ENCODE measurements at places on chromosomes 2 and 18.

DNA sequence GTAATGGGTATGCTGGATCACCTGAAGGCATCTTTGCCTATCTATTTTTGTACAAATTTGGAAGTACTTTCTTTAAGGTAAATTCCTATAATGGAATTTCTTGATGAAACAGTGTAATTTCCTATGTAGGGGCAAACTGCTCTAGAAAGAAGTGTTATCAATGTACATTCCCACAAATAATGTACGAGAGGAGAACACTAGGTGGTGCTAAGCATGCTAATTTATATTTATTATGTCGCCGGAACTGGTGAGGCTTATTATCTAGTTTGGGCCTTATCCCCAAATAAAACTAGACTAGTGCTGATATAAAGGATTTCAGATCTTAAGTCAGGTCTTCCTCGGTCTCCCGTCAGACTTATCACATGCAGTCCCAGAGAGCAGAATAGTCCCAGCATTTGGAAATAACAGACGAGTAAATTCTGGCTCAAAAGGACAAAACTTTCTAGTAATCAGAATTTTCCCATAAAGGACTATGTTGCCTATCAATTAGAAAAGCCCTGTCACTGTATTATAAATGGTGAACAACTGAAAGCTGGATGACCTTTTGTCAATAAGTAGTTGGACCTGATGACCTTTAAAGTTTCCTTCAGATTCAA, 86.9 kb upstream of the RBBP8 start:
- no peak for DNase-seq

GRCh38 chr2:130829015-130829414, 7.7 kb upstream of the ARHGEF4 start:
- DNase-seq = no peak

DNA sequence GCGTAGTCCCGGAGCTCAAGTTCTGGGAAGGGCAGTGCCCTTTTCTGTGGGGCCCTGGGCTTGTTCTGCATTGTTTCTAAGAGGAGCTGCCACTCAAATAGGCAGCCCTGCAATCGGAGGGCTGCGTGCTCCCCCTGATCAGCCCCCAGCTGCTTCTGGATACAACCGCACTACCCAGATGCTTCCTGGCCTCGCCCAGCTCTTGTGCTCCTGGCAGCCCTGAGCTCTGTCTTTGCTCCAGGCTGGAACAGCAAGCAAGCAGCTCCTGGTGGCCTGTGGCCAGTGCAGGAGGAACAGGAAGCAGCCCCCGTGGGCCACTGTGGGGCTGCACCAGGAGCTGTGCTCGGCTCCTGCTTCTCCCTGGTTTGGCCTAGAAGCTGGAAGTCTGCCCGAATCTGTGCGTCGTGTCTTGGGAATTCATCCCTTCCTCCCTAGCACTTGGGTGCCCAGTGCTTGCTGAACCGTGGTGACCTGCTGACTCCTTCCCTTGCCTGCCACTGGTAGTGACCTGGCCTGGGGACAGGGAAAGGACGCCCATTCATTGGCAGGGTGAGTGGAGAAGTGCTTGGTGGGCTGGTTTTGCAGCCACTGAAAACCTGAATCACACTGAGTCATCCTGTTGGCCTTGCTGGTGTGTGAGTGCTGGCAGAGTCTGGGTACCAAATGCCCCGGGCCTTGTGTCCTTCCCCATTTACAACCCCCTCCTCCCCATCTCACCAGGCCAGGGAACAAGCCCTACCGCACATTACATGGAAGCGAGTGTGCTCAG, 27.3 kb upstream of the NTSR2 start:
- no peak for DNase-seq

DNA sequence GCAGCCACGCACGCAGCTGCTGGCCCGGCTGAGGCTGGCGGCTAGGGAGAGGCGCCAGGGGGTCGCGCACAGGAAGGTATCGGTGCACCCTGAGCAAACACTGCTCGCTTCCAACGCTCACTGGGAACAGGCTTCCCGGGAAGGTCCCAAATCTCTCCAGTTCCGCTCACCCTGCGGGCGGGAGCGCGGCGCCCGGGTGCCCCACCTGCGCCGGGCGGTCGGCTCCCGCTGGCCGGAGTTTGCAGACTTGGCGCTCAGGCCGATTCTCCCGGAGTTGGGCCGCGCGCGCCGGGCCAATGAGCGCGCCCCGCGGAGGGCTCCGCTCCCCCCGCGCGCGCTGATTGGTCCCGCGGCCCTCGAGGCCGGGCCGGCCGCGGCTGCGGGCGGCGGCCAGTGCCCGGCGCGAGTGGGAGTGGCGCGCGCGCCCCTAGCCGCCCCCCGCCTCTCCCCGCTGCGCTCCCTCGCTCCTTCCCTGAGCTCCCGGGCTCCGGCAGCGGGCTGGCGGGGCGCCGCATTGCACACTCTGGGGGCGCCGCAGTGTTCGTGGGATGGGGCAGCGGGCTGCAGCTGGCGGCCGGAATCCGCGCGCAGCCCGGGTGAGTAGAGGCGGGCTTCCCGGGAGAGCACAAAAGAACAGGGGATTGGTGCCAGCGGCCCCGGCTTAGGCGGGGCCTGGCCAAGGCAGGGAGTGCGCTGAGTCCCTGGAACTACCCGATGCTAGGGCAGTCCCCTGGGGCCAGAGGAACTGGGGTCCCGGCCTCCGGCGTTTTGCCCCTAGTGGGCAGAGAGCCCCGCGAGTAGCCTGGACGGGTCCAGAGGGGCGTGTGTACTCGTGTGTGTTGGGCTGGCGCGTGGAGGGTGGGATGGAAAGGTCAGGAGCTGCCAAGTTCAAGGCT, at the start of gene LYPD6:
TSS of gene LYPD6 (plus strand) at position 461 of the 896 bp plus-strand sequence. CDS start 107,122 bp downstream, outside the sequence.
- DNase-seq = no peak

- DNase-seq = no peak
Measured at GRCh38 chr2:218645126-218645525, 14.3 kb downstream of the ZNF142 start.

DNA sequence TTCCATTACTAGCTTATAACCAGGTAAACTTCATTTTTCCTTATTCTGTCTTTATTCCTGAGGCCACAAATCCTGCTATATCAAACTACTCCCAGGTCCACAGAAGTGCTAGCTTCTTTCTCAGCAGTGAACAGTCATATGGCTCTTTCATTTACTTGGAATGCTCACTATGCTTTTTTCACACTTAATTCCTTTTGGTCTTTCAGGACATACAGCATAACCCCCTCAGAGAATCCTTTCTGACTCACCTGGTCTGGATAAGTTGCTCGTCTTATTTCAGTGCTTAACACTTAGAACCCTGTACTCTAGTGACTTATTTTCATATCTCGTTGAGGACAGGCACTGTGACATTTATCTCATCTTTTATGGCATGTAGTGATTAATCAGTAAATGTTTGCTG, 325.0 kb upstream of the UBE2E3 start:
- DNase-seq = no peak

- no peak for DNase-seq
Measured at GRCh38 chr2:187079901-187080300, 230.9 kb upstream of the ZSWIM2 start.

GRCh38 chr2:215883799-215884198, 129.6 kb downstream of the MREG start:
- no peak for DNase-seq

GRCh38 chr2:240983361-240983995, 14.9 kb upstream of the SNED1 start:
- DNase-seq = no peak

DNA sequence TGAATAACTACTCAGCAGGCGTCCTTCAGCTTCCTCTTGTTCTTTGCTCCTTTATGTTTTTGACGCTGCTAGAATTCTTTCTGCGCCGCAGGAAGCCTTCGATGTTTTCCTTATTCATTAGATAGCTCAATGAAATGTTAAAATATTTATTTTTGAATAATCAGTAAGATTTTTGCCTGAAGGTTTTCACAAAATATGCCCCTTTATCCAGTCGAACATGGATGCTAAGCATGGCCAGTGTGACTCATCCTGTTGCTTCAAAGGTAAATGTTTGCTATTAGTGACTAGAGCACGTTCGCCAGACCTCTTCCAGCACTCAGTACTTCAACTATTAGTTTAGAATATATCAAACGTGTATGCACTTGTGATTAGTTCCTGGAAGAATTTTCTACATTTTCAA, 7.6 kb upstream of the MEIS1 start:
- no peak for DNase-seq

- DNase-seq = no peak
Measured at GRCh38 chr2:101625387-101625786, 72.1 kb upstream of the MAP4K4 start.

- no peak for DNase-seq
Measured at GRCh38 chr2:144704709-144705095, 184.8 kb upstream of the ZEB2 start.

GRCh38 chr2:202778217-202778616, 93.3 kb downstream of the ICA1L start:
- DNase-seq = no peak

DNA sequence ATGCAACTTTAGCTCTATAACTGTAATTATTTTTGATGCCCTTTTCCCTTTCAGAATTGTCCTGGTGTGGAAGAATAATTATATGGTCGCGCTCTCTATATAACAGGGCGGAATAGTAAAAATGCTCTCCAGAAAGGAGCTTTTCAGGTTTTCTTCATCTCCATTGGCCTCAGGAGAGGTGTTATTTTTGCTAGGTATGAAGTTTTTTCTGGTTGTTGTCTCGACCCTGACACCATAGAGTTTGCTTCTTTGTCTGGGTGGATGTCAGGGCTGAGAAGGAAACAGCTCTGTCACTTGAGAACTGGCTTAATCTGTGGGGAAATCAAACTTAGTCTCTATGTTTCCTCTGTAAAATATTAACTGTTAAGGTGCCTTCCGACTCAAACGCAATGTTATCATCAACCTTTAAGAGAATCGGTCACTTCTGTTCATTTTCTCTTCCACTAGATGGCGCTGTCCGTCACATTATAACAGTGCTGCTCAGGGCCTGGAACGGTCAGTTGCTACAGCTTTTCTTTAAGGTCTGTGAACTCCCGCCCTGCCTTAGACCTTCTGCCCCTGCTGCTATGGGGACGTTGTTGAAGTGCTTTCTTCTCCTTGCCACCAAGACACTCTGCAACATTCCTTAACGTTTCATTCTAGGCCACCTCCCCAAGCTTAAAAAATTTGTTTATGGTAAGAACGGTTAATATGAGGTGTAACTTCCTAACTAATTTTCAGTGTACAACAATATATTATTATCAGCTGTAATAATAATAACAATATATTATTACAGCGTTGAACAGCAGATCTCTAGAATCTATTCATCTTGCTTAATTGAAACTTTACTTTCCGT, 23.8 kb upstream of the SERPINB12 start:
- peak; percentile 91 for DNase-seq

- no peak for DNase-seq
Measured at GRCh38 chr2:241546771-241547498, 11.6 kb upstream of the BOK start.

DNA sequence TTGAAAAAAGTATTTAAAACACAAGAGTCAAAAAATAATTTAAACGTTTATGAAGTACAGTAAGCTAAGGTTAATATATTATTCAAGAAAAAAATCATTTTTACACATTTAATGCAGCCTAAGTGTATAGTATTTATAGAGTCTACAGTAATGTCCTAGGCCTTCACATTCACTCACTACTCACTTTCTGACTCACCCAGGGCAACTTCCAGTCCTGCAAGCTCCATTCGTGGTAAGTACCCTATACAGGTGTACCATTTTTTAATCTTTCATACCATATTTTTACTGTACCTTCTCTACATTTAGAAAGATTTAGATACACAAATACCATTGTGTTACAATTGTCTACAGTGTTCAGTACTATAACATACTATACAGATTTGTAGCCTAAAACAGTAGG, 20.9 kb upstream of the RPRD1A start:
- no peak for DNase-seq

- no peak for DNase-seq
Measured at GRCh38 chr2:68907232-68907919, 36.2 kb upstream of the BMP10 start.

DNA sequence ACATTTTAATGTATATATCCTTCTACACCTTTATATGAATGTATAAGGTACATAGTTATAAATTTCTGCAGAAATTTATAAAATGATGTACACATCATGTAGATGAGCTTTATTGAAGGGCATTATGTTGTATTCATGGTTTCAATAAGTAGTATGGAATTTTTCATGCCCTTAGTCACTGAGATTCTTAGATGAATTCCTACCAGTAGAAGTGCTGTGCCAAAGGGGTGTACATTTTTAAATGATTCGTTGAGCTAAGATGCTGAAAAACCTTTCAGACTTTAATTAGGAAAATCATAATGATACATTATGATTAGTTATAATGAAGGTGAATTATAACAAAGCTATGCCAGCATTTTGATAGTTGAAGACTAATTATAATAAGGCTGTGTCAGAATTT, 115.2 kb downstream of the ZNF236 start:
- DNase-seq = no peak

- no peak for DNase-seq
Measured at GRCh38 chr2:96900237-96900636, 30.4 kb upstream of the SEMA4C start.

DNA sequence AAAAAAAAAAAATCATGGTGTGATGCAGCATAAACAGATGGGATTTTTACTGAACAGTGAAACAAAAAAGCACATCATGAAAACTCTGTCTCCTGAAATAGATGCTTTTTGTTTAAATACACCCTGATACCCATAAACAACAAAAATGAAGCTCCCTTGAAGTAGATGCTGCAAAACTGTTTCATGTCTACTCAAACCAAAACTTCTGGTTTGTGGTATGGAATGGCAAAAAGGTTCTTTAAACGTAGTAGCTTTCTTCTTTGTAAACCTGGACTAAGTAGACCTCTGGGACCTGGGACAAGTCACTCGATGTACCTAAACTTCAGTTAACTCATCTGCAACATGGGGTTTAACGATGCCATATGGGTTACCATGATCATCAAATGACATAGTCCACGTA, 64.4 kb upstream of the RAPH1 start:
- DNase-seq = no peak

GRCh38 chr18:31244771-31245394, 73.1 kb upstream of the DSG1 start:
- peak; percentile 5 for DNase-seq

DNA sequence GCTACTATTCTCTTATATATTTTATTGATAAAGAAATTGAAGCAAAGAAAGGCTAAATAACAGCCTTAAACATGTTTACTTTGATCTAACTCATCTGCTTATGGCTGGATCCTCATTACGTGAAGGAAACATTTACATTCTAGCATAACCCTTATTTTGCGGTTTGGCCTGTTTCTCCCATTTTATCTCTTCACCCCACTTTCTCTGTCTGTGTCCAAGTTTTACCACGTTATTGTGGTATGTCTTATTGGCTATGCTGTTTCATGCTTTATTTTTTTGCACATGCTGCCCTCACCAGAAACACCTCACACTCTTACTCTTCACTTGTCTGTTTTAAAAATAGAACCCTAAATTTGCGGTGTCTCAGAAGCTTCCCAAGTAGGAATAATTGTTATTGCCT, 78.5 kb downstream of the RPIA start:
- no peak for DNase-seq

GRCh38 chr2:155026651-155027174, 328.2 kb downstream of the KCNJ3 start:
- no peak for DNase-seq

GRCh38 chr2:53655256-53655655, 112.3 kb upstream of the CHAC2 start:
- DNase-seq = no peak

- DNase-seq = no peak
Measured at GRCh38 chr18:75132931-75133525, 75.9 kb downstream of the PTGR3 start.

GRCh38 chr2:71299507-71299906, 32.1 kb upstream of the ZNF638 start:
- no peak for DNase-seq

- no peak for DNase-seq
Measured at GRCh38 chr2:12074126-12074844, 327.9 kb downstream of the LPIN1 start.

GRCh38 chr2:147578529-147578928, 266.3 kb upstream of the ACVR2A start:
- no peak for DNase-seq
